ENCODE measurements at places on chromosomes 1 and 21. TPM values are rescaled to one million over a fixed set of nuclear protein-coding genes. Genes with fewer than 3 reads are reported as not detected.

GNAT2 gene
- total RNA-seq: not detected

PPFIA4 gene
- 1.4 TPM for total RNA-seq

NBPF8 gene
- 15.1 TPM for total RNA-seq

KRTAP13-3 gene
- total RNA-seq: not detected

DNA sequence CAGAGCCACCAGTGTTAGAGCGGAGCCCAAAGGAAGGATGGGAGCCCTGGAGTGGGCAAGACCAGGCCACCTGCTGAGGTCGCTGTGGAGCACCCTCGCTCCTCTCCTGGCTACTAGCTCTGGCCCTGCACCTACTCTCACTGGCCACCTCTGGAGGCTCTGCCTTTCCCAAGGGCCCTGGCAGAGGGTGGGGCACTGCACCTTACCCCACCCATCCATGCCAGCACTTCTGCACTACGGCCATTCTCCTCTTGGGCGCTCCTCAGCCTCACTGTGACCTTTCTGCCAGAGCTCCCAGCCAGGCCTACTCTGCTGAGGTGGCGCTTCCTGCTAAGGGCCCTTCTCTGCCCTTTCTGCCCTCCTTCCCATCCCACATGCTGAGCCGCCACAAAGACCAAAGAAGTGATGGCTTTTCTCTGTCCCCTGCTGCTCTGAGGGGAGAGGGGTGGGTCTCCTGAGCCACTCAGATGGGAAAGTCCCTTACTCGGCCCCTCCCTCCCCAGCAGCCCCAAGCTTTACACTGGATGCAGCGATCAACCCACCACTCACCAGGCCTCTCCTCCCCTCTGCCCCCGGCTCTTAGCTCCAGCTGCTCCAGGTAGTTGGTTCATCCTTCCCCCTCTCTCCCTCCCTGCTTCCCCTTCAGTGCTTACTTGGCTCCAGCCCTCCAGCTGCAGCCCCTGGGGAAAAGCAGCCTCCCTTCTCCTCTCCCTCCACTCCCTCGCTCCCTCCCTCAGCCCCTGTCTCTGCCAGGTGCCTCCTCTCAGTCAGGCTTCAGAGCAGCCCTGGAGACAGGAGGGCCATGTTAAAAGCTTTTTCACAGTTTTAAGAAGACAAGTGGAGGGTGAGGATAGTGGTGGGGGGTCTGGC, 14.8 kb upstream of the TMEM222 start:
- no peak for DNase-seq

GRCh38 chr1:156692925-156693847, 12.2 kb downstream of the CRABP2 start:
- DNase-seq: no peak

DNA sequence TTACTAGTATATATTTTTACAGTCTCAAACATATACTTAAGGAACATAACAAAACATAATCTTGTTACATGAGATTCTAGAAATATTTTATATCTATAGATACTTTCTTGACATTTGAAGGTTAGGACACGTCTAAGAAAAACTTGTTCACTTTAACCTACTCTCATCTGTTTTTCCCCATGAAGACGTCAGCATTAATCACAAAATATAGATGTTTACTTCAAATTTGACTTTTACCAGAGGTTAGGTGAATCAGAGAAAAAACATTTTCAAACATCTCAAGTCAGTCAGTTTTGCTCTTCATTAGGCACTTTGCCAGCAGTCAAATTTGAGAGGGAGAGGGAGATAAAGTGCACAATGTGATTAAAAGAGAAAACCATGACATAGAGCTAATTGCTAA, 47.7 kb downstream of the BRINP3 start:
- no peak for DNase-seq

GRCh38 chr1:215568299-215568692, 1.2 kb downstream of the KCTD3 start:
- no peak for DNase-seq

- peak; percentile 46 for DNase-seq
Observed at GRCh38 chr1:230084408-230085177, 17.6 kb downstream of the GALNT2 start.

DNA sequence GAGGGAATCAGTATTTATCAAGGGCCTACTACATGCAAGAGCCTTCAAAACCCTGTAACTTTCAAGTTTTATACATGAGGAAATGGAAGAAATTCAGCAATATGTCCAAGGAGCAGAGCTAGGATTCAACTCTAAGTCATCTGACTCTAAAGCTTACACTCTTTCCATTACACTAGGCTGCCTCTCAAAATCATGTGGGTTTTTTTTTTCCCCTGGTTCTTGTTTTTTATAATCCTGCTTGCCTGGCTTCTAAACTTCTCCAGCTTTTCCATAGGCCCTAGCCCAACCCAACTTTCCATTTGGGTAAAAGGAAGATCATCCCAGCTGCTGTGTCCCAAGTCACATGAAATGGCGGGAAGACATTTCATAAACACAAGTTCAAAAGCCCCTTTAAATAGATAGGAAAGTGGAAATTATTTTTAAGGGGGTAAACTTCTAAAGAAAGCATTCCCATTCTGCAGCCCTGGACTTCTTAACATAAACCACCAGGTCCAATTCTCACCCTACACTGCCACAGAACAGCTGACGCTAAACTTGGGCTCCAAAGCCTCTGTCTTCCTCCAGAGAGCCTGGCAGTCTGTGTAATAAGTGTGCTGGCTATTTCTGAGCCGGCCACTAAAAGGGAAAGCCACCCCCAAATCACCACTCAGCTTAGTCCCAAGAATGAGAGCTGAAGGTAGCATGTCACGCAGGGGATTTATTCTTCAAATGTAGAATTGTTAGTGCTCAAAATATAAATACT, 46.9 kb downstream of the ITPKB start:
- no peak for DNase-seq

DNA sequence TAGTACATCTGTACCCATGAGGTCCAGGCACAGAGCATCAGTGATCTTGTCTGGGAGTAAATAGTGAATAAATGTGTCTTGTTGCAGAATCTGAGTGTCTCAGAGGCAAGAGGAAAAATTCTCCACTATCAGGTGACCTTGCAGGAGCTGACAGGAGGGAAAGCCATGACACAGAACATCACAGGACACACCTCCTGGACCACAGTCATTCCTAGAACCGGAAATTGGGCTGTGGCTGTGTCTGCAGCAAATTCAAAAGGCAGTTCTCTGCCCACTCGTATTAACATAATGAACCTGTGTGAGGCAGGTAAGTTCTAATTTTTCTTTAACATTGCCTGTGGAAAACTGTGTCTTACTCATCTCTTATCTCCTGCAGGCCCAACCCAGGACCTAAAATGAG, 43.1 kb downstream of the IL12RB2 start:
- DNase-seq: no peak

- DNase-seq: no peak
Observed at GRCh38 chr1:5742801-5743200, 249.4 kb downstream of the NPHP4 start.

DNA sequence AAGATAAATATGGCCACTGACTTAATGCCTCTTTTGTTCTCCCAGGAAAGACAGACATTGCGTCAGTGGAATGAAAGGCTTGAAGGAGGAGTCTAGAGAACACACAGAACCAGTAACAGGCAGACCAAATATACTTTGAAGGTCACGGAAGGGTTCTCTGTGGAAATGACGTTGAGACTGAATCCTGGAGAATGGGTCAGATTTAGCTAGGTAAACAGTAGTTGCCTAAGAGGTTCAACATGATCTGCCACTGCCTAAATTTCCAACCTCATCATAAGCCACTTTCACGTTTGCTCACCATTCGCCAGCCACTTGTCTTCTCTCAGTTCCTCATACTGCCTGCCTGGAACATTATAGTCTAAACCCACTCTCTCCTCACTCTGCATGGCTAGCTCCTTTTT, 20.5 kb downstream of the PLA2G4A start:
- DNase-seq: no peak

- DNase-seq: no peak
Observed at GRCh38 chr21:14684071-14684470, 138.0 kb upstream of the SAMSN1 start.

- no peak for DNase-seq
Observed at GRCh38 chr1:54927472-54928240, 40.7 kb upstream of the DHCR24 start.

DNA sequence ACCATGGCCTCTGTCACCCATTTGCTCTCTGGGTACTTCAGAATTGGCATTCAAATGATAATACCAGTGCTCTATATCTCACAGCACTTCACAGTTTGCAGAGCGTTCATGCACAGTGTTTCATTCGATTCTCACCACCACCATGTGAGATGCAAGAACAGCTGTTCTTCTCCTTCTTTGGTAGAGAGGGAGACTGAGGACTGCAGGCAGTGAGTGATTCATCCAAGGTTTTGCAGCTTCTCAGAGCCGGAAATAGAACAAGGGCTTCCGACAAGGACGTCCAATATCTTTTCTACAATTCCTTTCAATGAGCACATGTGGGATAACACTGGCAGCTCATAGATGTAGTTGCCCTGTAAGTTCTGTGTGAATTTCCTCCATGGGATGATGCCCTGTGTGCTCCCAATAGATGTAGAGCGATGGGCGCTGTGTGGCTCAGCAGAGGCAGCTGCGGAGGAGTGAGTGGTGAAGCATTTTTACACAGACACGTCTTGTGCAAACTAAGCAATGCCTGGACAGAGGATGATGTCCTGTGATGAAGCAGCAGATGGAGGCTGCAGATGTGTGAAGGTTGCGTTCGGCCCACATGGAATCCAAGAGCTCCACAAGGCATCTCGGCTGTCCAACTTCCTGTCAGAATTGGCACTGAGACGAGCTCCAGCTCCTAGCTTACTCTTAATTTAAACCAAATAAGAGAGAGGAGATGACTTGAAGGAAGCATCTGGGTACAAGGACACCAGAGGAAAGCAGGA, 24.9 kb downstream of the MT1HL1 start:
- no peak for DNase-seq

GRCh38 chr1:212035123-212035834, at the start of the genes DTL and INTS7:
DTL (plus strand) TSS chr1:212035748; CDS start chr1:212035891, 143 bp downstream.
INTS7 (minus strand) TSS chr1:212035557; CDS start chr1:212035437, 120 bp downstream.
- DNase-seq: peak; percentile 96

- DNase-seq: no peak
Observed at GRCh38 chr21:32548978-32549377, 36.3 kb downstream of the TCP10L start.
